ENCODE measurements at places on chromosomes 12 and 14.

- no peak for DNase-seq
These were observed 18.3 kb upstream of the LTA4H start for GRCh38 chr12:96053476-96054243.

GRCh38 chr14:61342486-61342885, 21.1 kb downstream of the PRKCH start:
- no peak for DNase-seq

- no peak for DNase-seq
These were observed 12.8 kb downstream of the SOAT2 start for GRCh38 chr12:53115891-53116648.

DNA sequence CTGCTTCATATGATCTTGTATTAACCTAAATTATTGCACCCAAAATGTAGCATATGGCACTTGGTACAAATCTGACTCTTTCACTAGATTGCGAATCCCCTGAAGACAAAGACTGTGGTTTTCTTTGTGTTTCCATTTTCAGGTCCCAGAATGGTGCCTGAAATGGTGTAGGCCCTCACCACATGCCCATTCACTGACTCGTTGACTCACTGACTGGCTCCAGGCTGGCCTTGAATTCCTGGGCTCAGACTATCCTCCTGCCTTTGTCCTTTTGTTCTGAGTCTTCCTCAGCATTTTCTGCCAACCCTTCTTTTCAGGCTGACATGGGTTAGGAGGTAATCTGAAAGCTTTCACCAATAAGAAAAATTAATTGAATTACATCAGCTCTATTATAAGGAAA, 368.7 kb upstream of the GARIN6 start:
- DNase-seq: no peak

GRCh38 chr14:99032759-99033158, 239.2 kb downstream of the BCL11B start:
- no peak for DNase-seq

DNA sequence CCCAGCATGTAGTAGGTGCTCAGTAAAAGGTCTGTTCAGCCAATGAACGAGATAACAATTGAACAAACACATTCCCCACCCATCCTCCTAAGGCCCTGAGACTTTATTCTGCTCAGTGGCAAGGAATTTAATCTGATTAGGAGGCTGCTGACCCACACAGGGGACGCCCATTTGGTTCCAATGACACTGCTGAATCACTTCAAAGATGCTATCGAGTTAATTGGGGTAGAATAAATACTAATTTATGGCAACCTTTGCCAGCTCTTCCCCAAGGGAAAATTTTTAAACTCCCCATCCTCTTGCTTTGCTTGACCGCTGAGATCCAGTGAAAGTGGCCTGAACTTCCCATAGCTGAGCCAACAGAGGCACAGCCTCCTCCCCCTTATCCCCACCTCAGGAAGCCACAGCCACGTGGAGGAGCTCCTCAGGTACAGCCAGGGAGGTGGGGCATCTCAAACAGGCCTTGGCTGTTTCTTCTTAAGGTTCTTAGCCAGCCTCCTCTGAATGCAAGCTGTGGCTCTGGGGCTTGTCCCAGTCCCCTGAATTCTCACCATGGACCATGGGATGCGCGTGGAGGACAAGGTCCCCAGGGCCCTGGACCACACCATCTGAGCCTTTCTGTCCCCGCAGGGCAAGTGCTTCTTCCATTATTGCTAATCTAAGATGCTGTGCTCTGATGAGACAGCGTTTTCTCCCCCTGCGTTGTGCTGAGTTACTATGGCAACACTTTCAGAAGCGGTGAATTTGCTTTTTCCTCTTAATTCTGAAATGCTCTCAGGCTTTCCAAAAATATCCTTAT, 26.7 kb downstream of the C14orf132 start:
- no peak for DNase-seq

DNA sequence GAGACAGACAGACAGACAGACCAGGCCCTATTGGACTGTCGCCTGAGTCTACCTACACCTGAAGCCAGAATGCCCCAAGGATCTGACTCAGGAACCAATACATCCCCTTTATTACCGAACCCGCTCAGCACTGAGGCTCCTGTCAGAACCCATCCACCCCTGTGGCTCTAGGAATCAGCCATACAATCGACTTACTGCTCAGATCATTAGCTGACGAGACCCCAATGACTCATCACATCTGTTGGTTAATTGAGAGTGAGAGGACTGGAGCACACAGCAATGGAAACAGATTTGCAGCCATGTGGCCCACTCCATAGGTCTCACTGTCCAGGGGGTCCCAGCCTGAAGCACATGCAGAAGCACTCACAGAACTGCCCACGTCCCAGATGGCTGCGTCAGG, 15.2 kb downstream of the ITPK1 start:
- DNase-seq: peak; percentile 11

- no peak for DNase-seq
These were observed 850 bp upstream of the ZNF385A start for GRCh38 chr12:54385251-54385914.

- no peak for DNase-seq
These were observed 2.6 kb downstream of the C12orf43 start for GRCh38 chr12:121013715-121014114.

DNA sequence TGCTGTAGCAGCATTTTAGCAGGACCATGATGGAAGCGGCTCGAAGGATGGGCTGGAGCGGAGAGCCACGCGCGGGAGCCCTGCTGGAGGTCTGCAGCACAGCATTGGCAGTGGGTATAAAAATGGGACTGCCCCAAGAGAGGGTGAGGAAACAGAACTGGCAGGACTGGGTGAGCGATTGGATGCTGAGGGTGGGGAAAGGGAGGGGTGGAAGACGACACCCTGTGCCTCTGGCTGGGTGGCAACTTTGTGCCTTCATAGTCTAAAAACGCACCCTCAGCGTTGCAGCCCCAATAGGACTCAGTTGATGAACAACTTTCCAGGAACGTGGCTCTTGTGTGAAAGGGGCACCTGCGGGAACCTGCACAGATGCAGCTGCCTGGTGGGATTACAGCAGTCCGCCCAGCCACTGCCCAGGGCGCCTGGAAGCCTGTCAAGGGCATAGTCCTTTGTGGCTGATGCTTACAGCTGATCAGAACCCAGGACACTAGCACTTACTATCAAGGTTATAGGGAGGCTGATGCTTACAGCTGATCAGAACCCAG, 73.0 kb downstream of the NINJ2 start:
- no peak for DNase-seq

- no peak for DNase-seq
These were observed 18.7 kb downstream of the NOS1 start for GRCh38 chr12:117342682-117343081.

- no peak for DNase-seq
These were observed 6.6 kb upstream of the PLEK2 start for GRCh38 chr14:67418401-67419191.

DNA sequence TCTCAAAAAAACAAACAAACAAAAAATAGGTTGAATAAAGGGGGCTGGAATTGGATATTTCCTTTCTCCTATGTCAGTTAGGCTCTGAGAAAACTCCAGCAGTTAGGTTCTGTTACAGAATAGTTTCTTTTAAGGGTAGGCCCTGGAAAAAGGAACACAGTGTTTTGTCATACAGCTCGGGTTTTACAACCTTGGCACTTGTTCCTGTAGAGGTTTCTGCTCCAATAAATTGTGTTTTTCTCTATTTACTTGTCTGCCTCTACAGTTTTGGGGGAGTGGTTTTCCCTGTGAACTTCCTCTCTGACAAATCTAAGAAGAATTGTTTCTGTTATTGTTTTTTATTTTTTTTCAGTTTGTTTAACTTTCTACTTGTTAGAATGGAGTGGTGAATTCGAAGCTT, 167.6 kb downstream of the ACSS3 start:
- no peak for DNase-seq

DNA sequence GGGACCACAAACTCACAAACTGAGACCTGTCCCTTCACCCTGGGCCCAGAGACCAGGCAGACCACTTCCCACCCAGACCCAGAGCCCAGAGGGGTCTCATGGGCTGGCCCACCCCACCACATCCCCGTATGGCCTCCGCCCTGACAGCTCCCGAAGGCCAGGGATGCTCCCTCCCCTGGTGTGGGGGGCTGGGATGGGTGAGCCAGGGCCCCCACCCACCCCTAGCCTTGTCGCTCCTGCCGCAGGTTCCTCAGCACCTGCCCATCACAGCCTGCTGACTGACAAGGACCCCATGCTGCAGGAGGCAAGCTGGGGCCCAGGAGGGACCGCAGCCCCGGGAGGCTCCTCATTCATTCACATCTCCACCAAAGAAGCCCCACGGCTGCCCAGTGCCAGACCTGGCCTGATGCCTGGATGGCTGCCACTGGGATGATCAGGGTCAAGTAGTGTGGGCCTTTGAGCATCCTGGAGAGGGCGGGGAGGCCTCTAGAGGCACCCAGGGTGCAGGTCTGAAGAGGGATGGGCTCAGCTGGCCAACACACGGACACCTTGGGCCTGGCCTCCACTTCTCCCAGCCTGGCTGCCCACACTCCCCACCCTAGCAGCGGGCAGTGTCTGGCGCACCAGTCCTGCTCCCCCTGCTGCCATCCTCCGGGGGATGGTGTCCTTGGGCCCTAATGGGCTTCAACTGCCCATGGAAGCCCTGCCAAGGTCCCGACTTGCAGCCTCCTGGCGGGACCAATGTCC, 24.7 kb upstream of the GPR132 start:
- no peak for DNase-seq

GRCh38 chr14:80504781-80505180, 293.5 kb upstream of the DIO2 start:
- no peak for DNase-seq

- no peak for DNase-seq
These were observed 179.0 kb downstream of the CHST11 start for GRCh38 chr12:104635607-104636343.

DNA sequence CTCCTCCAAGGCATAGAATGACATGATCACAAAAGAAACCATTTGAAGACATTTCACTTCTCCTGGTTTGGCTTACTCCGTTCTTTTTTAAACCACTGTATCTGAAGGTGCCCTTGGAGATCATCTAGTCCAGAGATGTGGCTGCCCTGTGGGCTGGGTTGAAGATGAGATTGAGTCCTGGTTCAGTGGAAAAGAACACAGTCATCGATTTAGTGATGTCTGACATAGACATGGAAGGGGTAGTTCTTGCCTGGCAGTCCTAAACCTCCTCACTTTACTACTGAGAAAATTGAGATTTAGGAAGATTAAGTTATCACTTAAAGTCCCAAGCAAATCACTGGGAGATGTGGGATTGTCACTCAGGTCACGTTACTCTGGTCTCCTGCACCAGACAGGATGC, 2.8 kb downstream of the VSIG10 start:
- no peak for DNase-seq

DNA sequence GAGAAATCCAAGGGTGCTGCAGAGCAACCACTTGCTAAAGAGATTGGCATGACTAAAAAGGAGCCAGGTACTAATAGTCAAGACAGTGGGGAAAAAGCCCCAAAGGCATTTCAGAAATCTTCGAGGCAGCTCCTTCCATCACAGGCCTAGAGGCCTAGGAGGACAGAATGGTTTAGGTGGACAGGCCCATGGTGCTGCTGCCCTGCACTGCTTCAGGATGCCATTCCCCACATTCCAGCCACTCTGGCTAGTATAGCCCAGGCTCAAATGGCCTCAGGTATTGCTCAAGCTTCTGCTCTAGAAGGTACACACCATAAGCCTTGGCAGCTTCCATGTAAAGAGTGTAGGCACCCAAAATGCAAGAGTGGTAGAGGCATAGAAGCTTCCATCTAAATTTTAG, 92.9 kb downstream of the RPAP3 start:
- no peak for DNase-seq

- DNase-seq: no peak
These were observed 67.9 kb downstream of the TSPAN9 start for GRCh38 chr12:3145033-3145432.

GRCh38 chr14:75264036-75264435, 14.6 kb upstream of the FOS start:
- DNase-seq: no peak

GRCh38 chr12:92326877-92327276, 181.2 kb upstream of the BTG1 start:
- DNase-seq: no peak

- no peak for DNase-seq
These were observed 792.3 kb downstream of the TMEM121 start for GRCh38 chr14:106318700-106319099.

DNA sequence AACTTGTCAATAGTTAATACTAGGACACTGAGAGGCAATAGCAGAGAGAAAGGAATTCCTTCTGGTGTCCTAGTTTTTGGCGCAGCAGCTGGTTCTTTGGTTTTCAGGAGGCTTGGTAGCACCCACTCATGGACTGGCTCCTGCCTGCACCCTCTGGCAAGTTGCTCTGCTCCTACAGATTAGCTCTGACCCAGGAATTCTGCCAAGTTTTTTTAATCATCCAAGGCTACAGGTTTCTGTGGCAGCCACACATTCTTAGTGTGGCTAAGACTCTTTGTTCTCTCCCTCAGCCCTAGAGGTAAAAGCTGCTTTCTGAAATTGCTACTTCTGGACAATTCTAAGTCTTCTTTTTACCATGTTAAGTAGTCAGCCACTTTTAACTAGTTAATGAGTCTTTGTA, 72.0 kb upstream of the FKBP4 start:
- DNase-seq: no peak

GRCh38 chr12:110543252-110543959, 39.7 kb downstream of the PPTC7 start:
- peak; percentile 87 for DNase-seq

DNA sequence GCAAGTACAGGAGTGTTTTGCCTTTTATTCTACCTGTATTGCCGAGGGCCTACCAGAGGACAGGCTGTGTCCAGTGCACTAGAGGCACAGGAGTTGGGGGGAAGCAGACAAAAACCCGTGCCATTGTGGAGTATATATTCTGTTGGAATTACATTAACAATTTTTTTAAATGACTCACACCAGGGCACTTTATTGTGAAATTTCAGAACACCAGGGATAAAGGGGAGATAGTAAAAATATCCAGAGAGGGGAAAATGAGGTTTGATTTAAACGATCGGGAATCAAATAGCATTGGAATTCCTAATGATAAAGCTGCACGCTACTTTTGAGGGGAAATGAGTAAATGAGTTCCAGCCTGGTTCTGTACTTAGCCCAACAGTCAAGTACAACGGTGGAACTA, 123.2 kb downstream of the PELI2 start:
- no peak for DNase-seq

DNA sequence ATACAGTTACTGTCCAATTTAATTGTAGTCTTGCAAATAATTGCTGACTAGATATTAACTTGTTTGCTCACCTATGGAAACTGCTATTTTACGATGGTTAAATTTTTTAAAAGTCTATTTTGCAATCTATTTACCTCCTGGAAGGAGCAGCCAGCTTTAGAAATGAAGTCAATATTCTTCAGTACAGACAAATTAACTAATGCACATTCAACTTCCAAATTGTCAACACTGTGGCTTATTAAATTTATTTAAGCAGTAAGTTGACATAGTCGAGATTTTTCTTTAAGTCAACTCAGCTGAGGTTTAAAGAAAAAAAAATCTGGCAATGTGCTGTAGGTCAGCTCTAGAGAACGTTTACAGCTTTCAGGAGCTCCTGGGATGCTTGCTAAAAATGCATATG, 221.2 kb downstream of the SSPN start:
- DNase-seq: no peak

DNA sequence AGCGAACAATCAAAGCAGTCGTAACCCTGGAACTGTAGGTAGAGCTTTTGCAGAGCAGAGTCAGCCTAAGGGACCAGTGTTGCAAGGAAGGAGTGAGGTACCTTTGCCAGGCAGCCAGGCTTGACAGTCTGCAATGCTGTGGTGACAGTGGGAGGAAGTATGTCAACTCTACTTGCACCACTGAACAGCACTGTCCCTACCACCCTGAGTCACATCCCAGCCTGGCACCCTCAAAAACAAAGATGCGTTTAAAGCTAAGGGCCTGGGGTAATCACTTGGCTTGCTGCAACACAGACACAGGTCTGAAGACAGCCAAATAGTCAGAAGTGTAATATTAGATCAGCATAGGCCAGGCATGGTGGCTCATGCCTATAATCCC, 141.9 kb downstream of the DPF3 start:
- DNase-seq: no peak

Data from DMS 273 treated with DMSO at 0.1 percent for 48 hours (cell line).